ENCODE measurements at places on chromosomes 2 and 18. TPM values are rescaled to one million over a fixed set of nuclear protein-coding genes. Genes with fewer than 3 reads are reported as not detected.

- no peak for DNase-seq
Measured at GRCh38 chr2:54699665-54700064, 23.8 kb upstream of the EML6 start.

- DNase-seq: no peak
Measured at GRCh38 chr2:172083628-172084394, 1.5 kb upstream of the DLX1 start.

GRCh38 chr18:62024983-62025382 lies 132.2 kb upstream of the RNF152 start:
- DNase-seq: no peak

DNA sequence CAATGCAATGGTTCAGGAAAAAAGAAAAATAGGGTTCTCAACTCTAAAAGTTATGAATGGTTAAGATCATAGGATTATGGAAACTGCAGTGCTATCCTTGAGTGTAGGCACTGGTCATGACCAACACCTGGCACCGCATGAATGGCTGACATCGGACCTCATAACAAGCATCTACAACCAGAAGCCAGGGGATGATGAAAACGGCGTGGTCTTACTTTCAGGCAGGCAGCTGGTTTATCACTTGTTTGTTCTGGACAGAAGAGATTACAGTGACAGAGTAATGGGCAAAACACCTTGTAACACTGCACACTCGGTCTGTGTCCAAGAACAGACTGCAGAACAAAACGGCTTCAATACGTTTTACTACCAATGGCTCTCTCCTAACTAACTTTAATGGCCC lies 132.8 kb downstream of the STK39 start:
- DNase-seq: no peak

Gene GTF2A1L
- 0.16 TPM for polyA plus RNA-seq

DNA sequence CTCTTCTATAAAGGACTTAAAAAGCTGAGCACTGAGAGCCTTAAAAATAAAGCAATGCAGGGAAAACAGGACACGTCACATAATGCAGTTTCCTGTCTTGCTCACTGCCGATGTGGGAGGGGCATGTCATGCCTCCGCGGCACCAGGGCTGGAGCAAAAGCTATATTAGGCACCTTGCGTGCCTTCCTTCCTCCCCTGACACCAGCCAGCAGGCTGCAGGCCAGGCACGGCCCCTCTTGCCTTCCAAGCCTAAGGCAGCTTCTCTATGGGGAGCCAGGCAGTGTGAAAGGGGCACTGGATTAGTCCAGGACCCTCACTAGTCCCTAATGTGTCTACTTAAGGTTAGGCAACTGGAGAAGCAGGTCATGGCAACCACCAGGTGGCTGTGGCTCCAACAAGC lies 26.3 kb downstream of the MRPL35 start:
- no peak for DNase-seq

- DNase-seq: no peak
Measured at GRCh38 chr18:35974181-35974580, 1.7 kb downstream of the RMP24 start.

DNA sequence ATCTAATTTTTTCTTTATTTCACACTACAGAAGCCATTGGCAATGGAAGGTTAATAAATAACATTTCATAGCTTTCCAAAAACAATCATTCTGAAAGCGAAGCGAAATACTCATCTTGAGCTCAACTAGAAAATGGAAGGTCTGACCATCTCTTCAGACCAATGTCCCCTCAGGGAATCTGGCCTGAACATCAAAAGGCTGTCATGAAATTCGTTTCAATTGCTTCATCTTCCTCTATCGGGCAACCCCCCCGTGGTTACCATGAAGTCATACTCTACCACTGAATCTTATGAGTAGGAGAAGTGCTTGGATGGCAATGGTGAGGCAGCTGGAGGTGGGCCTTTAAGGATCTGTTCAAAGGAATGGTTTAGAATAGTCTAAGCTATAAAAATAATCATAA lies 22.9 kb upstream of the CYTIP start:
- DNase-seq: no peak

DNA sequence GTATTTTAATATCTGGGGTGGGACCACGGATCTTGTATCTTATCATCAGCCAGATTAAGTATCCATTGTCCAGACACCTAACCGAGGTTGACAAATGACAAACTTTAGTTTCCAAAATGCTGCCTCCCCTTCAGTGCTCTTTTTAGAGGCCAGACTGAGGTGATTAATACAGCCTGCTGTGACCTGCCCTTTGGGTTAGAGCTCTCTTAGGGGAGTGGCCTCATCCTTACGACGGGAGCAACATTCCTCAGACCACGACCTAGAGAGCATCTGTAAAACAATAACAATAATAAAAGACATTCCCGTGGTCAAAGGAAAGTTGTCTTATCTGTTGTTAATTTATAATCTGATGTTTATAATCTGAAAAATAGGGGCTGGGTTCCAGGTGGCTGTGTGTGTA lies 405.3 kb downstream of the LPIN1 start:
- no peak for DNase-seq

GRCh38 chr2:36002941-36003340 lies 352.6 kb upstream of the CRIM1 start:
- no peak for DNase-seq

GRCh38 chr2:236785611-236786057 lies 216.0 kb downstream of the ACKR3 start:
- no peak for DNase-seq

DNA sequence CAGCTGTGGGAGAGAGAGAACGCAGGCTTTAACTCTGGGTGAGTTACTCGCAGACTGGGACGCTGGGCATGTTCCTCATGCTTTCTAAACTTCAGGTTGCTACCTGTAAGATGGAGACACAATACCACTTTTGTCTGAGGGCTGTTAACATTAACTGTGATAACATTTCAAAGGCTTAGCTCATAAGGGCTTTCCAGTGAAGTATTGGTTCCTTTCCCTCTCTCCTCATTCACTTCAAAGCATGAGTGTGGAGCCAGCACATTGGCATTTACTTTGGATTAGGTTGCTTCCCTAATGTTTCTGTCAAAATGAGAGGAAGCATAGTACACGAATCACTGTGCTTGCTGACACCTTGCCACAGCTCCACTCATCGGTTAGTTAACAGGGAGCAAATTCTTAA lies 30.2 kb downstream of the INSIG2 start:
- peak; percentile 29 for DNase-seq

GRCh38 chr18:33052886-33053285 lies 280.1 kb upstream of the KLHL14 start:
- no peak for DNase-seq

Measured in right lung (tissue), 10 donors.